ENCODE measurements at places on chromosomes 3 and 15.

DNA sequence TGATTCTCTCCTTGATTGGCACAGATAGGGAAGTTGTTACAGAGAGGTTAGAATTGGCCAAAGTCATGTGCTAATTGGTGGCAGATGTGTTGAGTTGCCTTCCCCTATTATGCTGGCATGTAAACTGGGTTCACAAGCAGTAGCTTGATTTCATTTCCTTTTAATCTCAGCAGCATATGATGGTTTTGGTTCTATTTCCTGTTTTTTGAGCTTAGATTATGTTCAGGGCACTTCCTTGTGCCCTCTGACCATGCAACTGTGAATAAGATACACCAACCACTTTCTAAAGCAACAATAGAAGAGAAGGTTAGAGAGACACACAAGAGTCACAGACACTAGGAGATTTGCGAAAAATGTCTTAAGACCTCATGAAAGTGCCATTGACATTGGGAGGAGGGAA is 16.5 kb downstream of the HPS3 start:
- DNase-seq, result no peak

DNA sequence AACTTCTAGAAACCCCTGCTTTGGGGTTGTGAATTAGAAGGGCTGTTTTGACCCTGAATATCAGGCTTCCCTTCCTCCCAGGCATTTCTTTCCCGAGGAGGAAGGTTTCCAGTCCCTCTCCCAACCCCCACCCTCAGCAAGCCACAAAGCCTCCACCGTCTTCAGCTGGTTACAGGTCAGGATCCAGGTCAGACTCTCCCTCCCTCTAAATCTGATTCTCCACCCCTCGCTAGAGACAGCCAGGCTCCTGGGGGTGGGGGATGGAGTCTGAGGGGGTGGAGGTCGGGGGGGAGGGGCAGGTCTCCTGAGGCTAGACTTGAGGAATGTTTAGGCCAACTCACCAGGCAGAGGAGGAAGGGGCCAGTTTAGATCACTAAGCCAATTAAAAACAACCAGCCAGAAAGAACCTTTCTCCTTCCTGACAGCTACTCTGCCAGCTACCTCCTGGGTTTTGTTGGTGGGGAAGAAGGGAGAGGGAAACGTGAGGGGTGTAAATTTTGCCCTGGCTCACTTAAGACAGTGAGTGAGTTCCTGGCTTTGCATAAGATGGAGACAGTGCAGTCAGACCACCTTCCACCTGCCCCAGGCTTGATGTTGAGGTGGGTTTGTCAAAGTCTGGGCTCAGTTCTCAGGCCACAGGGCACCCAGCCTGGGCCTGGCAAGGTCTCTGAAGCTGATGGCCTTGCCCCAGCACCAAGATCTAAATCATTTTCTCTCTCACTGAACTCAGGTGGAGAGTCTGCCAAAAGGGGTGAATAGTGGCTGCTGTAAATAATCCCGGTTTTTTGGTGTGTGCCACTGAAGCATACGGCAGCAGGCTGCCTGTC is 19.5 kb downstream of the BMF start:
- DNase-seq, result no peak

- DNase-seq, result no peak
These were observed 21.1 kb downstream of the FGF12 start for GRCh38 chr3:192706272-192706671.

DNA sequence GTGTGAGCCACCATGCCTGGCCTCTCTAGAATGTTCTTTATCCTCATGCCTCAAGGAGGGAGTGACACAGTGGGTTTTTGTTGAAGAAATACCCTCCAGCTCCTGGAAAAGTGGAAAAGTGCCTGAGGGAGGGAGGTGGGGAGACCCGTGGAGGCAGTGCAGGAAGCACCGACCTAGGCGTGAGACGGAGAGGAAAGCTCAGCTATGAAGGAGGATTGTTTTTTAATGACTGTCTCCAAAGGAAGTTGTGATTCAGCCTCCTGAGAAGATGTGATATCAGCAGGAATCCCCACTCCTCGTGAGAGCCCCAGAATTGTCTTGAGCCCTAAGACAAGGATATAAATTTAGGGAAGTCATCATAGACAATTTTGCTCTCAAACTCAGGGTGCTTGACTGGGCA is 21.7 kb downstream of the RPLP1 start:
- no peak for DNase-seq

Measured in hematopoietic multipotent progenitor cell (in vitro differentiated cells).